ENCODE measurements at places on chromosomes 1 and 21.
A peak's percentile ranks its signal among the peaks of the same experiment; 100 is the strongest.

GRCh38 chr1:184424945-184425344 is 38.1 kb downstream of the C1orf21 start:
- no peak for DNase-seq

DNA sequence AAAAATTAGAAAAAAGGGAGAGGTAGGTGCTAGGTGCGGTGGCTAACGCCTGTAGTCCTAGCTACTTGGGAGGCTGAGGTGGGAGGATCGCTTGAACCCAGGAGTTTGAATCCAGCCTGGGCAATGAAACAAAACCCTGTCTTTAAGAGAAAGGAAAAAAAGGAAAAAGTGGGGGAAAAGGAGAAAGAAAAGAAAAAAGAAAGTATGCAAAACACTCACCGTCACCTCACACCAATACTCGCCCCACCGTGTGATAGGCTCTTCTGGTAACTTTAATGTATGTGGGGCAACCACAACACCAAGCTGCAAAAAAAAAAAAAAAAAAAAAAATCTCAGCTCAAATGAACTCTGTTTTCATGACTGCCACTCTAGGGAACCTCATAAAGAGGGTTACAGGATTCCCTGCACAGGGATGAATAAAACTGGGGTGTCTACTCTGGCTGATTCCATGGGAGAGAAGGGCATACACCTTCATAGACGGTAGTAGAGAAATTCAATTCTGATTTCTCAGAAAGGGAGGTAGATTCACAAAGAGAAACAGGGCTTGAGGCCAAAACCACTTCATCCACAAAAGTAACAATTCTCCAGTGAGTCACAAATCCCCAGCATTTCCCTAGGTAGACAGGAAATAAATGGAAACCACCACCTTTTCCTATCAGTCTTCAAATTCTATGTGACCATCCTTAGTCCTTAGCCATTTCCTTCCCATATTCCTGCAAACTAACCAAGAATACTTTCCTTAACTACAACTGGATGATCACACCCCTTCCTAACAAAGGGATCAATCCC is 2.5 kb downstream of the MRPL9 start:
- DNase-seq = no peak

DNA sequence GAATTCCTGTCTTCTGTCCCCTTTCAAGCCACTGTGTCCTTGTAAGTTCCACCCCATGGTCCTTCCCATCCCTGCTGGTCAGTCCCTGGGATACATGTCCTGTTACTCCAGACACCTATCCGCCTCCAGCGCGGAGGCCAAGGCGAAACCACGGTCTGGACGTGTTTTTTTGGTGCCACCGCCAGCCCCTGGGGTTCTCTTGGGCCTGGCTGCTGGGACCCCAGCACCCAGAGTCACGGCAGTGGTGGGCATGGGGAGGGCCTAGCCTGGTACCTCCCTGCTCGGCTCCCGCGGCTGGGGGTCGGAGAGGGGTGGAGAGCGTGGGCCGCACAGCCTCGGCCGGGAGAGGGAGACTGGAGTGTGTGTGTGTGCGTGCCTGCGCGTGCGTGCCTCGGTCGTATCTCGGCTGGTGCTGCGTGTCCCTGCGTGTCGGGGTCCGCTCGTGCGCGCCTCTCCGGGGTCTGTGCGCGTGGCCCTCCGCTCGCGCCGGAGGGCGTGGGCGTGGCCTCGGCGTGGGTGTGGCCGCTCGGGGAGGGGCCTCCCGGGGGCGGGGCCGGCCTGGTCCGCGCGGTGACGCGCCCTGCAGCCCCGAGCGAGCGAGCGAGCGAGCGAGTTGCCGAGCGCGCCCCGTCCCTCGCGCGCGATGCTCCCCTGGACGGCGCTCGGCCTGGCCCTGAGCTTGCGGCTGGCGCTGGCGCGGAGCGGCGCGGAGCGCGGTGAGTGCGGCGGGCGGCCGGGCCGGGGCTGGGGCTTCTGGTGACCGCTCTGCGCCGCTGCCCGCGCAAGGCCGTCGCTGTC is at the start of gene VWA1:
TSS of gene VWA1 (plus strand) at position 585 of the 798 bp plus-strand sequence. CDS start at position 644, 59 bp downstream.
- DNase-seq = peak; percentile 55

GRCh38 chr1:98045211-98045766 is 124.5 kb upstream of the DPYD start:
- no peak for DNase-seq

DNA sequence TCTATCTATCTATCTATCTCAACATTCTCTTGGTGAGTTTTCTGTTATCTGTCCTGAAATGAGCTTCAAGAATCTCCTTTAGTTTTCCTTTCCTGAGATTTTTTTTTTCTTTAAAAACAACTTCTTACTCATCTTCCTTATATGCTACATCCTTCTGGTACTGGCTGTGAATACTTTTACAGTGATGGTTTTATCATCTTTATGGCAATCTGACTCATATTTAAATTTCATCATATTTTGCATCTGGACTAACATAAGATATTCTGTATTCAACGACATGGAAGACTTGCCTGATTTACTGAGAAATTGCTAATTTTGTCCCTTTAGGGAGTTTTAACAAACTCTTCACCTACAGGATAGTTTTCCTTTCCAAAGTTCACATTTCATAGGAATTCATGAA is 33.0 kb downstream of the PDE4B start:
- DNase-seq = no peak

DNA sequence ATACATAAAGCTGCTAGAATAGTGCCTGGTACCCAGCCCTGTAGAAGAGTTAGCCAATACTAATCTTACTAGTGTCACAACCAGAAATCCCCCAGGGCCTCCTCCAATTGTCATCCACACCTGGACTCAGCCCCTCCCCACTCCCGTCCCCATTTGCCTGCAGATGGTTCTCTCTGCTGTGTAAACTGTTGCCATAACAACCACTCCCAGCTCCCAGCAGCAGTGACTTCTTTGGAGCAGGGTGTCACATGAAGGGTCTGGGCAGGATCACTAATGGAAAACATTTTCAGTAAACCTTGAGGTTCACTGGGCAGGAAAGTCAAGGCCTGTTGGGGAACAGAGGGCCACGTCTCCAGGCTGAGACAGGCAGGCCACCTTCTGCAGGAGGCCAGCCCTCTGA is 126.0 kb upstream of the IPO9 start:
- DNase-seq = no peak

GRCh38 chr1:243471754-243472745 is 216.2 kb downstream of the SDCCAG8 start:
- no peak for DNase-seq

DNA sequence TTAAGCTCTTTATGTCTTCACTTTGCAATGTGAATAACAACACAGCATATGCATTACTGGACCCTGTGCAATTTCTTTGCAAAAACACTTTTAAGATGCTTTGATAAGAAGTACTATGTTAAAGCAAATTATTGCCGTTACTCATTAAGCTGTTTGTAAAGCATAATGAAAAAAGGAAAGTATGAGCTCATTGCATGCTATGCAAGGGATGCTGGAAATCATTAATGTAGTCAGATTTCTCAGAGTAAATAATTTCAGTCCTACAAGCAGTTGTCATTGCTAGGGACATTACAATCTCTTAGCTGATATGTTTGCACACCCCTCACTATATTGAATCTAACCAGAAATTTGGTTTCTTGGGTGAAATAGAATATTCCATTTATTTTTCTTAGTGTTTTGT is 982.5 kb upstream of the ADGRL2 start:
- no peak for DNase-seq

DNA sequence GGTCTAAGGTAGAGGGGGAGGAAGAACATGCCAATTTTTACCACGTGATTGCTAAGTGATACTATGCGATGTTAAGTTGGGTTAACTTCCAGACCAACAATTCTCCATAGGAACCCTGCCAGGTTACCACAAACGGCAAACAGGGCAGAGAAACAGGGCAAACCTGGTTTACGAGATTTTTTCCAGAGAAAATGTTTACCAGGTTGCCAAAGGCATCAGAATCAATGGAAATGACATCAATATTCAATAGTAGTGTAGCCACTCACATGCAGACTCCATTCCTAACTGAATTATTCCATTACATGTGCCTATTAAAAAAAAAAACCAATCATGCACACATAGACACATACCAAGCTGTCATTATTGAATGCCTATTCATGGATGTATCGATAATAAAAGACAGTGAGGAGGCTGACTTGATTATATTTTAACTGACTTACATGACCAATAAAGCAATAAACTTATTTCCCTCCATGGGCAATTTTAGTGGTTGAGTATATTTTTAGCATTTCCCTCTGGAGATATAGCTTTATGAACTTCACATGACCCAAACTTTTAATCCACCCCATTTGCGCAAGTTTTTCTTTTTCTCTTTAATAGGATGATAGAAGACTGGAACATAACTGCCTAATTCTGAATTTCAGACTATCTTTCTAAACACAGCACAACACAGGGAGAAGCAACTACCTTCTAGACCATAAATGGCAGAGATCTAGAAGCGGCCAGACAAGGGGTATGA is 40.5 kb upstream of the KCNE1 start:
- DNase-seq = no peak

DNA sequence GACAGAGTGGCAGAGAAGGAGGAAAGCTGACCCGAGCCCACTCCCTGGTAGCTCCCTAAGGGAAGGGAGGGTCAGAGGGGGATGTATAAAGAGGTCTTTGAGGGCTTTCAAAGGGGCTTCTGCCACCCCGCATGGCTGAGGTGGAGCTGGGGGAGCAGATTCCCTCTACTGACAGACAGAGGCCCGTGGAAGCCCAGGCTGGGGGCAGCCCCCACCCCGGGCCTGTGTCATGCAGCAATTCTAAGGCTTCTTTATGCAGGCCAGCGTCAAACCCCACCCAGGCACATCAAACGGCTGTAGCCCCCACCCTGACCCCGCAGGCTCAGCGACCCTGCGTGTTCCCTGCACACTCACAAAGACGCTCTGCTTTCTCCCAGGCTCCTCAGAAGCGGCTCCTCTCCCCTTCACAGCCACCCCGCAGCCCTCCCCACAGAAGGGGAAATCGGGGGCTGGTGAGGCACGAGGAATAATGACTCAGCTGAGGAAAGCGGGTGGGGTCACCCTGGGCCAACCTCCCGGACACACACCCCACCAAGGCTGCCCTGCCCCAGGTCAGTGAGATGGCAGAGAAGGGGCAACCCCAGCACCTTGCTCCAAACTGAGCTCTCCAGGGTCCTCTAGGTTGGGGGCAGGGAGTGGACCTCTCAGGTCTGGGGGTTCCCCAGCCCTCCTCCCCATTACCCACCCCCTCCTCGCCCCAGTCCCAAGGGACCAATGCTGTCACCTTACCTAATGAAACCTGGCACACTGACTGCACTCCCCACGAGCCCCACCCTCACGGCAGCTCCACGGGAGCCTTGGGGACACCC is 10.8 kb downstream of the SLC45A3 start:
- DNase-seq = no peak

DNA sequence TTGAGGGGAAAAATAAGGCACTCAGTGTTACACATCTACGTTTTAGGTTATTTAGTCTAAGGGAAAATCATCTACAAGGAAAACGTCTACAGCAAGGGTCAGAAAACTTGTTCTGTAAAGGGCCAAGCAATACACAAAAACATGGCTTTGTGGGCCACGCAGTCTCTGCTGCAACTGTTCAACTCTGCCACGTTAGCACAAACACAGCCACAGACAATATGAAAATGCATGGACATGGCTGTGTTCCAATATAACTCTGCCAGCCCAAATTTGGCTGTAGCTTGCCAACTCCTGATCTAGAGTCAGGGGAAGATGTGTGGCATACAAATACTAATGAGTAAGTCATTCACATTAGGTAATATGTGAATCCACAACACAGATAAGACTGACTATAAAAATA is 40.7 kb downstream of the COA6 start:
- DNase-seq = no peak

GRCh38 chr1:157312082-157312812 is 174.1 kb upstream of the ETV3 start:
- no peak for DNase-seq

DNA sequence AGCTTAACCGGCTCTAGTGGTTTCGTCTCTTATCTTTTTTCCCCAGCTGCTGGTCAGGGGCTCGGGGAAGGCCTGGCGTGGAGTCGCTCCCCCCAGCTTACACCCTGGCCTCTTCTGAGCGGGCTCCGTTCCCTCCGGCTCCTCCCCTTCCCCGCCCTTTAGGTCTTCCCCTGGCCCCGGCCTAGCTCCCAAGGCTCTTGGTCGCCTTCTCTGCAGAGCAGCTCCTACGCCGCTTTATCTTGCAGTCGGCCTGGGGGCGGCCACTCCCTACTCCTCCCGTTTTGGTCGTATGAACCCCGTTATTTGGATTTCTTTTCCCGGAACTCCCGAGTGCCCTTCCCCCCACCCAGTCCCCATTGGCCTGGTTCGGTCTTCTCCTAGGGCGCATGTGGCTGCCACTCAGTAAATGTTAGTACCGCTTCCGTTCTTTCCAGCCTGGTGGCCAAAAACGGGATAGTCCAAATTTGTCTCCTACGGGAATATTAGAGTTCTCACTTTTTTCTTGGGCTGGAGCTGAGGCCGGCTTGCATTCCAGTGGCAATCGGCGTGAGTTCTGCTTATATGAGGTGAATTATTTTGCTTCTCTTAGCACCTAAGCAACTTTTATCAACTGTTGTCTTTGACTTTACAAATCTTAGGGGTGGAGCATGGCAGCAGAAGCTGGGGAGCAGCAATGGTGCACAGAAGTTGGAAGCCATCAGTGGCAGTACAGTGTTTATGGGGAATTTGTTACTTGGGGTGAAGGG is 467 bp downstream of the THRAP3 start:
- no peak for DNase-seq

GRCh38 chr1:173097001-173097400 is 46.3 kb upstream of the TNFSF18 start:
- DNase-seq = no peak

DNA sequence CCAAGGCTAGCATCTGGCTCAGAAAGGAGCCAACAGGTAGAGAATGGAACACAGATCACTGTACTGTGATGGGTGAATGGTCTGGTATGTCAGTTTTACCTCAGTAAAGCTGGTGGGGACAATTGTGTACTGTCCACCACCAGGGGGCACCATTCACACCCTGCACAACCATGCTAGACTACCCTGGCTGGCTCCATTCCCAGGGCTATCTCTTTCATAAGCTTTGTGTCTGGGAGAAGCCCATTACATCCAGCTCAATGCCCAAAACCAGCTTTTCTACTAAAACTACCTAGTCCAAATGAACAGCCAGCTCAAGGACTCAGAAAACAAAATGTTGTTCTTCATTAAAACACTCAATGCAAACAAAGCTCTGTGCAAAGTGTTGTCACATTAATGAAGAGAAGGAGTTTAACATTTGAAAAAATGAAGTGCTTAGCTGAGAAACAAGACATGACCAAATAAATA is 62.0 kb upstream of the RASAL2 start:
- no peak for DNase-seq

- DNase-seq = peak; percentile 65
Observed at GRCh38 chr1:39410915-39411436, 80.5 kb upstream of the BMP8A start.

DNA sequence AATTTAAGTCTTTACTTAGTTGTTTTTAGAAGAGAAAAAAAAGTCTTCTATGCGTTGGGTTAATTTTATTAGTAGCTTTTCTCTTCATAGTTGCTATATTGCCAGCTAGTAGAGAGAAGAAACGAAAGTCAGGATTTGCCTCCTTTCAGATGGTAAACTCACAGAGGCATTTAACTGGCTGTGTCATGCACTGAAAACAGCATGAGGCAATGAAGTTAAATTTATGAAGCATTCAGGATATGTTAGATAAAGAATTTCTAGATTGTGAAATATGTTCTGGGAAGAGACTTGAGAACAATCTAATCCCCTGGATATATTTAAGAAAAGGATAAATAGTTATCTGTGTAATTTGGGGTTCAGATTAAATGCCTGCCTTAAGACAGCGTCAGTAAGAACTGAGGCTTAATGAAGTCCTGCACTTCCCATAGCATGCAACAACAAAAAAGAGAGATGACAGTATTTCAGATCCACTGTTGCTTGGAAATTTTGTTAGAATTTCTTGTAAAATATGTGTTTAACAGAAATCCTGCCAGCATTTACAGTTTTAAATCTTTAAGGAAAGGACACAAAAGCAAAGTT is 1.7 kb downstream of the ANGPTL1 start:
- DNase-seq = no peak
